ENCODE measurements at places on chromosomes 7 and 10.

- no peak for DNase-seq
Measured at GRCh38 chr10:72340510-72341261, 14.0 kb downstream of the DNAJB12 start.

DNA sequence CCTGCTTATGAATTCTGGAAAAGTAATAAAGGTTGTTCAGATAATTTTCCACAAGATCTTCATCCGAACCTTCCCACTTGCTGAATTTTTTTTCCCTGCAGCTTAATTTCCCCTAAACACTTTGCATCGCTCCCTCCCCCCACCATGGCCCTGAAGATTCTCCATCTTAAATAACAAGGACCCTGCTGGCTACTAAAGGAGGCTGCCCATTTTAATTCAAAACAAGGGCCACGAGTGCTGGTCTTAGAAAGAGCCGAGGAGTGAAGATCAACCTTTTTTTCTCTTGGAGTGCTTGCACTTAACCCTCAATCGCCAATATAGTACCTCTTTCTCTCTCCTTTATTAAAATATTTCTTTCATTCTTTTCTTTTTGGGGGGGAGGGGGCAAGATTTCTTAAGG lies 9.2 kb upstream of the SP8 start:
- no peak for DNase-seq

DNA sequence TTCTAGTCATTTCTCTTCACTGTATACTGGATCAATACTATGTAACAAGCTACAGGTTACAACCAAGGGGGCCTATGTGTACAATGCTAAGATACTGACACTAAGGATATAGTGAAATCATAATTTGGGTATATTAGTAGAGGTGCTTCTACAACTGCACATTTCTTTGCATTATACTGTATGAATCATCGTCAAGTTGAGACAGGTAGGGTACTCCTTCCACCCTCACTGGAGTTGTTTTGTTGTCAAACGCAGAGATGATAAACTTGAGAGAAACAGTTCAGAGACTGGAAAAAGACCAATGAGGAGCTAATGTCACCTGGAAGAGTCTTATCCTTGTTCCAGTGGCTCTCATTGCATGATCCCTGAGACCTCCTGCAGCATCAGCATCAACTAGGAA lies 208.2 kb upstream of the PRPS1L1 start:
- DNase-seq: no peak

DNA sequence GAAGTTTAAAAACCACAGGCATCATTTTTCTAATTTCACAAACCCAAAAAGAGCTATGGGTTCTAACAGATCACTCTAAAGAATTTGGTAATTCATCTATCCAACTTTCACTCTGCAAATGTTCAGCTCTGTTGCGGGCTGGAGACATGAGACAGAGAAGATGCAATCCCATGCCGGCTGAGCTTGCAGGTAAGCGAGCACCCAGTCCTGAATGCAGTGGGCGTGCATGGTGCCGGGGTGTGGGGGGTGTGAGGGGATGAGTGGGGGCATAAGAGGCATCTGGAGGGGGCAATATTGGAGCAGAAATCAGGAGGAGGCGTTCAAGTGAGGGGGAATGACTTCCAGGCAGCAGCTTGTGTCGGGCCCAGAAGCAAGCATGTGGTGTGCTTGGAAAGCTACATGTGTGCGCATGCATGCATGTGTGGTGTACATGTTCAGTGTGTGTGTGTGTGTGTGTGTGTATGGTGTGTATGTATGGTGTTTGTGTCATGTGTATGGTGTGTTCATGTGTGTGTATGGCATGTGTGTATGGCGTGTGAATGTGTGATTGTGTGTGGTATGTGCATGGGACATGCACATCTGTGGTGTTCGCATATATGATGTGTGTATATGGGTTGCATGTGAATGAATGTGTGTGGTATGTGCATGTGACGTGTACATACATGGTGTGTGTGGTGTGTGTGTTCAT lies 172.9 kb downstream of the PRKCQ start:
- no peak for DNase-seq

DNA sequence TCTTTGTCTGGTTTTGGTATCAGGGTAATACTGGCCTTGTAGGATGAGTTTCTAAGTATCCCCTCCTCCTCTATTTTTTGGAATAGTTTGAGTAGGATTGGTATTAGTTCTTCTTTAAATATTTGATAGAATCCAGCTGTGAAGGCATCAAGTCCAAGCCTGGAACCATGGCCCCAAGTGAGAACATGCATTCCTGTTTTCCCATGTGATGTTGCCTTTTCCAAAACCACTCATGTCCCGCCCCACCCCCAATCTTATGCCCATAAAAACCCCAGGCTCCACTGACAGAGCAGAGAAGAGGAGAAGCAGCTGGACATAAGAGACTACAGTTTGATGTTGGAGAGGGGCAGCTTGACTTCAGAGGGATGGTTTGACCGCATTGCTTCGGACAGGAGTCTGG lies 71.2 kb downstream of the MINPP1 start:
- DNase-seq: no peak

DNA sequence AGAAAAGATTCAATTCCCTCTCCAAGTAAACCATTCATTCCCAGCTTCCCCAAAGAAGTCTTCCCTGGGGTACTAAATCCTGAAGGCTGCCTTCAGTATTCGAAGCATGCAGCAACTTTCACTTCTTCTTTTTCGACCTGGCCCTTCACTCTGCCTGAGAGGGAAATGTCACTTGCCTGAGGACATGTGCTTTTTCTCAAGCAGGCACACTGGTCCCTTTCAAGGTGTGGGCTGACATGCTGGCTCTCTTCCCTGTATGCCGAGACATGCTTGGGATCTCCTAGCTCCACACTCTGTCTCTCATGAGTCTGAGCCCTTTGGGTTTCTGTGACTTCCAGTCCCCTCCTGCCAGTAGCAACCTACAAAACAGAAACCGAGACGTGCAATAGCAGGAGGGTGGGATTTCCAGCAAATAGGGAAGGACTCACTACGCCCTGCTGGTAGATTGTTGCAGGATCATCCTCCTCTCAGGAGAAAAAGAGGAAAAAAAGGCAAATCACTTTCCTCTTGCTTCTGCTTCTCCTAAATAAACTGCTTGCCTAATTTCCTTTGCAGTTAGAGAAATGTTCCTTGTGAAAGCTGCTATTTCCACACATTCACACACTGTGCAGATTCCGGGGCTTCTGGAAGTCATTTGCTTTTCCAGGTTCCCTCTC lies 33.5 kb downstream of the FIGNL1 start:
- DNase-seq: no peak
